Femur (tissue), 1 donor: ENCODE measurements at places on chromosomes 3 and 15.

- DNase-seq, result no peak
Observed at GRCh38 chr15:52093167-52093538, 19.4 kb downstream of the BCL2L10 start.

- no peak for DNase-seq
Observed at GRCh38 chr15:32834156-32834555, 116.4 kb downstream of the GREM1 start.

DNA sequence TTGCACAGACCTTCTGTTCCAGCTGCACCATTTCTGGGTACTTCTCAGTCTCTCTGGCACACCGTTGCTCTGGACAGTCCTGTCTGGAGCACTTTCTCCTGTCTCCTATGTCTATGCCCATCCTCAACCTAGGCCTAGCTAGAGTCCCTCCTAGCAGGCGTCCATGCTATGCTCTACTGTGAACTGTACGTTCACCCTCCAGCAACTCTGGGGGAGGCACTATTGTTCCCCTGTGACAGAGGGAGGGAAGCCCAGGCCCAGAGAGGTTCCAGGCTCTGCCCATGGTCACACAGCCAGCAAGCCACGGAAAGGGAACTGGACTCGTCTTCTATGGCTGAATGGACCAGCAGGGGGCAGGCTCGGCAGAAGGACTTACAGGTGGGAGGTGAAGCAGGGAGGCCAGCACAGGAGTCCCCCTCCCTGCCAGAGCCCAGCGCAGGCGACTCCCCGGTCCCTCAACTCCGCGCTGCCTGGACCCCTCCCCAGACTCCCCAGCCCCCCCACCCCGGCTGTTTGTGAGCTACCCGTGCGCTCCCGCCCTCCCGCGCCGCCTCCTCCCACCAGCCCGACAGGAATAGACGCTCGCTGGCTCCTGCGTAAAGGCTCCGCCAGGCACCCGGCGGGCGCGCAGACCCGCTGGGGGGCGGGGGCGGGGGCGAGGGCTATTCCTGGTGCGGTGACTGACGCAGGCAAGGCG lies 1.7 kb upstream of the LINGO1 start:
- peak; percentile 67 for DNase-seq

DNA sequence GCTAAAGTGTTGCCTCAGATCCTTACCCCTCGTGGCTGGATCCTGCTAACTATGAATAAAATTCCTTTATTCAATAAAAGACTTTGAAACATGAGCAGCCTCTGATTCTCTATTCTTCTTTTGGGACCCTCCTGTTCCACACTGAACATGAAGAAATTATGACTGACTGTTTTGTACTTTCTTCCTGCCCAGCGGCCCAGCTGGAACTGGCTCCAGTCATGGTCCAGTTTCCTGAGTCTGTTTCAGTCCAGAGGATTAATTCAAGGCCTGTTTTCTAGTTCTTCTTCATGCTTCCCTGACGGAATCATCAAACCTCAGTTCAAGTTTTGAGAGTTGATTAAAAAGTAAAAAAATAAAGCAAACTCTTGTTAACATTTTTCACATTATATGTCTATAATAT lies 52.6 kb upstream of the CP start:
- no peak for DNase-seq

DNA sequence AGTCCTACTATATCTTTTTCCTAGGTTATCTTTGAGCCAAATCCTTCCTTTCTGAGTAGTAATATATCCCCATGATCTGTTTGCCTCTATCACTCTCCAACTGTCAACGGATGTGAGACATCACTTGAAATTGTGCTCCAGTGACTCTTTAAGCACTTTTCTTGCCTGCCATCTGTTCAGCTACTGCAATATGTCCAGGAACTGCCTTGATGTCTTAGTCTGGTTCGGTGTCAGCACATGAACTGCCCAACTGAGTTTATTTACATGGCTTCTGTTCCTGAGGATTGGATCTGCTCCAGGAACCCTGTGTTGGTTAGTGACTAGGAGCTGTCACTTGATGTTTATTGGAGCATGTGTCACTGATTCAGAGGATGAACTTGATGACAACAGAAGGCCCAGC lies 116.5 kb downstream of the SLC9A9 start:
- no peak for DNase-seq

GRCh38 chr3:46959161-46959511 lies 17.4 kb downstream of the CCDC12 start:
- no peak for DNase-seq

DNA sequence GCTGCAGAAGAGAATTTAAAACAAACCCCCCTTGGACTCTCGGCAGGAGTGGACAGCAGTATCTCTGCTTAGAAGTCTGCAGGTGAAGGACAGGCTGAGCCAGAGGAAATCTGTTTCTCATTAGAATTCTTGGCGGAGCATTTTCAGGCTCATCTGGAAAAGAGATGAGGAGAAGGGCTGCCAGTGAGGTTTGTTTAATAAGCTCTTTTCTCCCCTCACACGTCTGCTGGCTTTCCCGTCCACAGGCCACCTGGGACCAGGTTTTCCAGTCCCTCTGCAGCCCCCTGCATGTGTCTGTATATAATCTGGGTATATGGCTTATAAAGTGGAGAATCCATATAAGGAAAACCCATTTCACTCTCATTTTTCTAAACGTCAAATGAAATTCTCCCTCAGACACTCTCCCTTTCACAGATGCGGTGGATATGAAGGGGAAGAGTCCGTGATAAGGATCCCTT lies 155.4 kb upstream of the TPM1 start:
- DNase-seq, result peak; percentile 81

- no peak for DNase-seq
Observed at GRCh38 chr15:29451201-29451781, 181.7 kb upstream of the NSMCE3 start.

GRCh38 chr3:112096176-112096575 lies 10.0 kb downstream of the C3orf52 start:
- DNase-seq, result no peak

DNA sequence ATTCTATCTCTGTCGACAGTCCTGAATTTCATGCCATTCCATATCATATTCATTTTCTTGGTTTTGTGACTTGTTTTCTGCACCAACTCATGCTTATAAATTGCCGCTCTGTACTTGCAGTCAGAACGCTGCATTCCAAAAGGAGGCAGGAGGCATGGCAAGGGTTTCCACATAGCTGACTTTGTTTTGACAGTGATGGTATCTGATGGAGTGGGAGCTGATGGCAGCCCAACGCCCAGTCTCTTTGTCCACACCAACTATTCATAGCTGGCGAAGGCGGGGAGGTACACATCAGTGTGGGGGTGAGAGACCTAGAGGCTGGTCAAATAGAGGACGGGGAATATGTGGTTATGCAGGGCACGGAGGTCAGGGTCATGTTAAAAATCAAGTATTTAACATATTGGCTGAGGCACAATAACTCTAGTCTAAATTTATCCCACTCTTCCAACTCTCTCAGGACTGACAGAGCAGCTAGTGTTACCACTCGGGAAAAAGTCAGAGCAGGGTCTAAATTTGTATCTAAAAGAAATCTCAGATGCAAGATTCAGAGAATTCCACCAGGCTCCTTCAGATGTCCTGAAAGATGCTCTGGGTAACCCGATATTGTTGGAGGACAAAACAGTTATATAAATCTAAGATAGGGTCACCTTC lies 67.8 kb upstream of the ATP13A3 start:
- DNase-seq, result no peak

DNA sequence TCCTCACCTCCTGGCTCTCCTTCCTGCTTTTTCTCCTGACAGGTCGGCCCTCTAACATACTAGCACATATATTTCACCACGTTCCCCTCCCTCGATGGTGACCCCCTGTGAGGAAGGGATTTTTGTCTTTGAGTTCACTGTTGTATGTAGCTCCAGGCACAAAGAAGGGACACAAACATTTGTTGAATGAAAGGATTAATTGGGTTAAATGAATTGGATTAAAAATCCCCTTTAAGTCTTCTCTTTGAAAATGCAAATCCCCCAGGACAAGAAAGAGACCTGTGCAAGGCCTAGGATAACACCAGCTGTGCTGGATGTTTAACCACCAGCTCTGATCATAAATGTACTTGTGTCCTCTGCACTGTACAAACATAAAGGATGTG lies 3.3 kb downstream of the CALML4 start:
- no peak for DNase-seq

GRCh38 chr3:43178891-43179366 lies 73.0 kb upstream of the POMGNT2 start:
- DNase-seq, result no peak

DNA sequence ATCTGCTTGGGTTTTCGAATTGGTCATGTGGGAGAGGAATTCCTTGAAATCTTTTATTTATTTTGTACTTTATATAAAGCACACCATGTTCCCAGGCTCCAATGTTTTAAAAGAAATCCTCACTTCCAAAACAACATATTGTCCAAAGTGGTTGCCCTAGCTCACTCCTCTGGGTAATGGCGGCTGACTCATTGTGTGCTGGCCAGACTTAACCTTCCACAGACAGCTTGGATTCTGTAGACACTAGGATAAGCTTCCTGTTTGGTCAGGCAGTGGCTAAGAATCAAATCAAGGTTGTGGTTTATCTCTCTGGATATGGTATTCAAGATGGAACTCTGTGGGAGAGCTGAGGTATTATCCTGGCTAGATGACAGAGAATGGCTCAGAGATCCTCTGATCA lies 55.8 kb upstream of the FAM98B start:
- DNase-seq, result no peak

DNA sequence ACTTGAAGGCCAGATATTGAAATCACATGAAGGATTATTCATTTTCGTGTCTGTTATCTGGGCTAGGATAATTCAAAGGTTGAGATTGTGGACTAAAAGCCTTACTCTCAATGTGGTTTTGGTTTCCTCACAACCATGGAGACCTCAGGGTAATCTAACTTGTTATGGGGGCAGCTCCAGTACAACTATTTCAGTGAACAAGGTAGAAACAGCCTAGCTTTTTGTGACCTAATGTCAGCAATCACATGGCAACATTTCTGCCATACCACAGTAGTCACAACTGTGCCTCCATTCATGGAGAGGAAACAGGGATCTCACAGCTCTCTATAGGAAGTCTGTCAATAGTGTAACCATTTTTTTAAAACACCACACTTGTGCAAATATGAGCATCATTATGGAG lies 62.4 kb upstream of the RARB start:
- no peak for DNase-seq

- DNase-seq, result no peak
Observed at GRCh38 chr3:45236964-45237363, 10.9 kb upstream of the TMEM158 start.

GRCh38 chr15:63466378-63467192 lies 37.8 kb upstream of the USP3 start:
- DNase-seq, result peak; percentile 40
